ENCODE measurements at places on chromosomes 7 and 10. TPM values are rescaled to one million over a fixed set of nuclear protein-coding genes. Genes with fewer than 3 reads are reported as not detected.

GRCh38 chr7:29410996-29411395 lies 152.6 kb upstream of the PRR15 start:
- DNase-seq, result no peak

The NOLC1 gene
- total RNA-seq, result 42.9 TPM

GRCh38 chr10:82041018-82041417 lies 166.0 kb downstream of the NRG3 start:
- no peak for DNase-seq

DNA sequence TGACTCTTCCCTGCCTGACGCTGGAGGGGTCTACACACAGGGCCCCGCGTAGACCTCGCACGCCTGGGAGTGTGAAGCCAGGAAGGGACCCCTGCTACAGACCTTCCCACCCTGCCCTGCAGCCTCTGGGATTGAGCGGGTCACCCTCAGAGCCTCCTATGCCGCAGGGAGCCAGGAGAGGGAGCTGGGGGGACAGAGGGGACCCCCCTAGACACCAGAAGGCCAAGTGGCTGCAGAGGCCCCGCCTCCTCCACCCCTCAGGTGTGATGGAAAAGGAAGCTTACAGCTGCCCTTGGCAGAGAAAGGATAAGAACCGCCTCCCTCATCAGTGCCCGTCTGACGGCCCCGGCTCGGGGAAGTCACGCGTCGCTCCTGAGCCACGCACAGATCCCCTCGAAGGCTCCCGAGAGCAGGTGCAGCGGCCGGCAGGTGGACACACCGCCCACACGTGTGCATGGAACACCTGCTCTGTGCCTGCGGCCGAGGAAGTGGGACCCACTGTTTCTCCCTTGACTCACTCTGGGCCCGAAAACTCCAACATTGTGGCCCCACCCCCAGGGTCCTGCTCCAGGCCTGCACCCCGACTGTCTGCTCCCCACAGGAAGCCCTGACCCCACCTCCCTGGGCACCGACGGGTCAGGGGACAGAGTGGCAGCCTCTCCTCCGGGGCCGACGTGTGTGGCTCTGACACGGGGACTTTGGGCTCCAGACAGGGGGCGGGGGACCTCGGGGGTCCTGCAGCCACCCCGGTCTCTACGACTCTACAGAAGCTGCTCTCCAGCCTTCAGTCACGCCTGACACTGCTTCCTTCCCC lies 73.3 kb downstream of the MICALL2 start:
- DNase-seq, result no peak

DNA sequence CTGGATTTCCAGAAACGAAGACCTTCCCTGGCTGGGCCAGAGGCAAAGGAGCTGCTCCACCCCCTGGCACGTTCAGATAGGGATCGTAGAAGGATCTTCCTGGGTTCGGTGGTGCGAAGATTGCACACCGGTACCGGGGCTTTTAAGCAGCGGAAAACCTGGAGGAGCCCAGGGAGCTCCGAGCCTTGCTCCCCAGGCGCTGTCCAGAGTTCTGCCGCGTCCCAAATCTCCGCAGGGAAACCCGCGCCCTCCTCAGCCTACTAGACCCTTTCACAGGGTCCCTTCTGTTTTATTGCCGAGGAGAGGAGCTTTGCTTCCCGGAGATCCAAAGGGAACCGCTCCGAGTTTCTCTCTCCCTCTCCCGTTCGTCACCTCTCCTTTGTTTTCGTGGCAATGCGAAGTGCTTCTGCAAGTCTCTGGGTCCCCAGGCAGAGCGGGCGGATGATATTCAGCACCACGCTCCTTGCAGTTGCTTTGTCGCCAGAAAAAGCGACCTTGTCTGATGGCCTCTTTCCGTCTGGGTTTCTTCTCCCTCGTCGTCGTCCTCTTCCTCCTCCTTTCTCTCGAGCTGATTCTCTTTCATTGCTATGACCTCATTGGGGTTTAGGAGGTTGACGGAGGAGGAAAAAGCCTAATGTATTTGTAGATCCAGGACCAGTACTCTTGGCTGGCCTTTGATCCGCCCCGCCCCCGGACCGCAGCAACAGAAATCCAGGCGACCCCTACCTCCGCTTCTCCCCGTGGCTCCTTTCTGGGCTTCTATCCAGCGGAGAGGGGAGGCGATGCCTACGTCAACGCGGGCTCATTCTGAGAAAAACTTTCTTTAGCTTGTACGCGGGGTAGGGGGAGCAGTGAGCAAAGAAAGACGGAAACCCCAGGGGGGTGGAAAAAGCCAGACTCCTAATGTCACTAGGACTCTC lies at the start of gene TMEM196:
TMEM196 (minus strand) TSS at position 777 of the 920 bp plus-strand sequence. CDS start 921 bp downstream, outside the sequence.
- DNase-seq, result no peak

GRCh38 chr10:92149261-92149660 lies 141.6 kb downstream of the CPEB3 start:
- DNase-seq, result no peak

DNA sequence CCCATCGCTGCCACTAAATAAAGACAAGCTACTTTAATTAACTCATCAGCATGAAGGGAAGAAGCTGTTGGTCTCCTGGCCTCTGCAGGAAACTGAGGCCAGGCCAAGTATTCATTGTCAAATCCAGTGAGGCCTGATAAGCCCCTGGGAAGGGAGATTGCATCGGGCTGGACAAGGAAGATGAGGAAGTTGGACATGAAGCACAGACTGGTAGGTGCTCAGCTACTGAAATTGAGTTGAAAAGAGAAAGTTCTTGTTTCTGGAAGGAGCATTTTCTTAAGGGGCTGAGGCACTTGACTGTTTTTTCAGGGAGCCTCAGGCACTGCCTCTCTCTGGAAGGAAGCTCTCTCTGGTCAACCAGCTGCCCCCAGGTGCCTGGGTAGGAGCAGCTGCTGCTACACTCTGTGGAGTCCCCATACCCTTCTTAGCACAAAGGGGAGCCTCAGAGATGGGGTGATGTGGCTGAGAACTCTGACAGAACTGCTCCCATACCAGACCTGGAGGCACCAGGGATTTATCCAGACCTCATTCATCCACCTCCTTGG lies 90.3 kb upstream of the IKZF1 start:
- DNase-seq, result no peak

DNA sequence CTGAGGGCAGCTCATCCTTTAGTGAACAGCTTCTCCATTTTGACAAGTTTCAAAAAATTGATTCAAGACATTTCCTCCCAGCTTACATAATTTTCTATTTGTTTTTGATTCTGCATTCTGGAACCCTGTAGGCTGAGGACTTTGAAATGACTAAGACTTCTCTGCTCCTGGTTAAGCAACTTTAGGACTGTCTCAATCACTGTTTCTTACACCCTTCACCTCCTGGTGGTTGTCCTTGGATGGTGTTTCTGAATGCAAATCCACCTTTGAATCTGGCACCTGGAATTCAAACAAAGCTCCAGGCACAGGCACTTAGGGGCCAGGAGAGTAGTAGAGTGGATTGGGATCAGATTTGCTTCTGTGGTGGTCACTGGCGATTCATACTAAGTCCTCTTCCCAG lies 595.5 kb downstream of the LRMDA start:
- DNase-seq, result no peak

DNA sequence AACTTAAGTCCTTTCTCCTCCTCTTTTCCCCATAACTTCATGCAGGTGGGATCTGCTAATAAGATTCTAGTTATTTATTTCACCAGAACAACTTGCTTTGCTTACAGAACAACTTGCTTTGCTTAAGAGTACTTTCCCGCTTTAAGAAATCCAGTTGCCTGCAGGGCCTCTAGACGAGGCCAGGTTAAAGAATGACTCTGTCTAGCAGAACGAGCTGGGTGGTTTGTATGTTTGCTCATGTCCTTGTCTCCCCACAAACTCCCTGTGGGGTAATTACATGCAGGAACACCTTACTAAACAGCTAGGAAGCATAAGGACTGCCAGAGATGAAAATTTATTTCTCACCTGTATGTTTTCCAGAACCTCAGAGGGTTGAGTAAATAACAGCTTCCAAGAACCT lies 8.8 kb upstream of the FZD8 start:
- no peak for DNase-seq

- no peak for DNase-seq
Measured at GRCh38 chr10:124267231-124267885, 151.4 kb downstream of the OAT start.

DNA sequence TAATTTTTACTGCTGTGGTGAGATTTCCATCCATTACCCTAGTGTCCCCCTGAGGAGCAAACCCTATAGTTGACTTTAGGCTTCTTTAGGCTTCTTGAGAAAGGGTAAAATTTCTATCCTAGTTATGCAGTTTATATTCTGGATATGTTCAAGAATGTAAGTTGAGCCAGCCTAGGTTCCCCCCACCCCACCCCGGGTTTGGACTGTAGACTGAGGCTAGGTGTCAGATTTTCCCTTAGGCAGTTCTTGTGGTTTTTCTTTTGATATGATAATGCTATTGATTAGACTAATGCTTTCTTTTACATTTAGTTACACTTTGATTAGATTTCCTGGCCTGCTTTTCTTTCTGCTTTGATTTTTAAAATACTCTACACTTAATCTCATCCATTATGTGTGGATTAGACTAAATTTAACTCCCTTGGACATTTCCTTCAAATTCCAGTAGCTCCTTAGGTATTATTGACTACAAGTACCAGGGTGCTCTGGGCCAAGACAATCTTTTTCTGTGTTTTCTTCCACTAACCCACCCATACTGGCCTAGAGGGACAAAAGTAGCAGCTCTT lies 37.7 kb downstream of the NRF1 start:
- DNase-seq, result no peak

The SFTPA1 gene
- not detected for total RNA-seq

The DKK1 gene
- 111 TPM for total RNA-seq

The ZNF804B gene
- total RNA-seq, result not detected

GRCh38 chr10:36280890-36281499 lies 638.9 kb upstream of the FZD8 start:
- no peak for DNase-seq

- peak; percentile 66 for DNase-seq
Measured at GRCh38 chr7:20598459-20599309, 16.8 kb upstream of the ABCB5 start.

The NME8 gene
- not detected for total RNA-seq

DNA sequence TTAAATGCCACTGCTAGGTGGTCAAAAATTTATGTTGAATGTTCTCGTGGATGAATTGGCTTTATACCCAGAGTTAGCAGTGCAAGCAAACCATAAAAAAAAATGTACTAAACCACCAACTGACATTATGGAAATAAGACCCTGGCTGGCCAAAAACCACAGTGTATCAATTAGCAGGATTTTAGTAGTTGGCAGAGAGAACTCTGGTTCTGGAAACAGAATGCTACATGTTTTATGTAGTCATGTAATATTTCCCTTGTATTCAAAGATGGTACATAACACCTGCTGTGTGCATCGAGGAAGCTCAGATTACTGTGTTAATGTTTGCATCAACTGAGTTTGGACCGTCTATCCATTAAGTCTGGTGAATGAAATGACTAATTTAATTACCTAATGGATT lies 618.5 kb downstream of the CCSER2 start:
- DNase-seq, result no peak

The PUS7 gene
- 37.9 TPM for total RNA-seq

The OGDHL gene
- total RNA-seq, result 0.26 TPM

GRCh38 chr10:84088626-84089025 lies 50.7 kb upstream of the GHITM start:
- no peak for DNase-seq

The PLXNA4 gene
- total RNA-seq, result 12.5 TPM

DNA sequence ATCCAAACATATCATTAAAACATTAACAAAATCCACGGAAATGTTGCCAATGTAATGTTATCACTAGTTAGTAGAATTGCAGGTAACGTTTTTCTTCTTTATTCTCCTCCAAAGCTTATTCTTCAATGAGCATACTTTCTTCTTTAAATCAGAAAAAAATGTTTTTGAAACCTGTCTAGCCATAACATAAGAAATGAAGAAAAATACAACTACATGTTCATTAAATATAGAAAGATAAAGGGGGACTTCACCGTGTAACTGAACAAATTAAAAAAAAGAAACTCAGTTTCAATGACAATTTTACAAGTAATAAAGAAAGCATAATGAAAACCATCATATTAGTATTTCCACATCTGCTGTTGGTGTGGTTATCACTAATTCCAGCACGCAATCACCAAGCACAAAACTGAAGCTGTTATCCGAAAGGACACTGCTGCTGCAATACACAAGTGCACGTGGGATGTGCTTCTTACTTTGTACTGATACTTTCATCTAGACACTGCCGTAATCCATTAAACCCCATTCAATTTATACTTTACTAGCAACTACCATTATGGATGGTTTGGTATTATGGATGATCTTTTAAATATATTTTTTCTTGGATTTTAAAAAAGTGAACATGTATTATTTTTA lies 9.6 kb downstream of the ESYT2 start:
- no peak for DNase-seq

DNA sequence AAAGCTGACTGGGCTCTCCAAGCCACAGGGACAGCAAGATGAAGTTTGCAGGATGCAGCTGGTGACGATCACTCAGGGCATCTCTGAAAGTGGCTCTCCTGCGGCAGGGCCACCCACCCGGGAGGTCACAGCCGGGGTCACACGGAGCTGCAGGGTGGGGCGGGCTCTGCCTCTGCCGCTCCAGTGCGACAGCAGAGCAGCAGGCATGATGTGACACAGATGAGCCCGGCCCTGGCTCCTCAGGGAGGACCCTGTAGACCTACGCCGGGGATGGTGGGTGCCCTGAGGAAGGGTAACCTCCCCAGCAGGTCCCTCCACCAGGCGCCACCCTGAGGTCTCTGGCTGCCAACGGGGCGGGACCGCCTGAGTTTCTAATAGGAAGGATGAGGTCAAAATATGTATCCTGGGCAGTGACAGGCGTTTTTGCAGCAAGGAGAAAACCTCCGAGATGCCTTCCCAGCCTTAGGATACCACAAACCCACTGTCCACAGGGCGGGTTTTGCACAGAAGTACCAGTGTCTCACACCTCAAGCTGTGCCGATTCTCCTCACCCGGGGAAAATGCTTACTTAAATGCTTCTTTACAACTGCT lies 114.8 kb upstream of the DIP2C start:
- no peak for DNase-seq

The RARRES2 gene
- total RNA-seq, result not detected

GRCh38 chr10:2476812-2477553 lies 590.4 kb upstream of the PFKP start:
- DNase-seq, result no peak

DNA sequence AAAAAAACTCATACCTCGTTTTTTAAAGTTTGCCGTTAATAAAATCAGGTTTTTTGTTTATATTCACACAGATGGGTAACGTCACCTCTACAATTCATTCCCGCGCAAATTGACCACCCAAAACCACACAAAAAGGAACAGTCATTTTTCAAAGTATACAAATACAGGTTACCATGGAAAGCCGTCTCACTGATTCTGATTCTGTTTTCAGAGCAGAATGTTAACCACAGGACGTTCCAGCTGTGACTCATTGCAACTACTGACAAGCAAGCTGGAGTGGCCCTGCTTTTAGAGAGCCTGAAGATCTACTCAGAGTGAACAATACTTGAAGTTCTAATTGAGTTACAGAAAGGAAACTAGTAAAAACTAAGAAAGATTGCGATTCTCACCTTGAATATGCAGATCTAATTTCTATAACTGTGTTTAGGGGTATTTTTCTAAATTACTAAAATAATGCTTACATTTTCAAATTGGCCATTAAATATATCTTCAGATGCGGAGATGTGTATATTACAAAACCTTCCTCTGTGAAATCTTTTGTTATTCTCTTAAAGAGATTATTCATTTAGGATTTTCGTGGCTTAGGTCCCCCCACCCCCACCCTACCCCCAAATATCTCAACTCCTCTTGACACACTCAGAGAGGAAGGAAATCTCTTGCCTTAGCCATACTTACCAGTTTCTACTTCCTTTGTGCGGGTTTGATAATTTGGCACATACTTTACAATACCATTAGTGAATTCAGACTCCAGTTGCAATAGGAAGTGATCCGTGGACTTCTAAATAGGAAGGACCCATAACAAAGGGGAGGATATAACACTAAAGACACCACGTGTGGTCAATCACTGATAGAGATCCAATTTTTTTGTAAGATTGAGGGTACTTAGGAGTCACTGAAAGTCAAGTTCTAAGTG lies 106.0 kb downstream of the CUBN start:
- DNase-seq, result peak; percentile 98
